ENCODE measurements at places on chromosomes 1 and 21.

DNA sequence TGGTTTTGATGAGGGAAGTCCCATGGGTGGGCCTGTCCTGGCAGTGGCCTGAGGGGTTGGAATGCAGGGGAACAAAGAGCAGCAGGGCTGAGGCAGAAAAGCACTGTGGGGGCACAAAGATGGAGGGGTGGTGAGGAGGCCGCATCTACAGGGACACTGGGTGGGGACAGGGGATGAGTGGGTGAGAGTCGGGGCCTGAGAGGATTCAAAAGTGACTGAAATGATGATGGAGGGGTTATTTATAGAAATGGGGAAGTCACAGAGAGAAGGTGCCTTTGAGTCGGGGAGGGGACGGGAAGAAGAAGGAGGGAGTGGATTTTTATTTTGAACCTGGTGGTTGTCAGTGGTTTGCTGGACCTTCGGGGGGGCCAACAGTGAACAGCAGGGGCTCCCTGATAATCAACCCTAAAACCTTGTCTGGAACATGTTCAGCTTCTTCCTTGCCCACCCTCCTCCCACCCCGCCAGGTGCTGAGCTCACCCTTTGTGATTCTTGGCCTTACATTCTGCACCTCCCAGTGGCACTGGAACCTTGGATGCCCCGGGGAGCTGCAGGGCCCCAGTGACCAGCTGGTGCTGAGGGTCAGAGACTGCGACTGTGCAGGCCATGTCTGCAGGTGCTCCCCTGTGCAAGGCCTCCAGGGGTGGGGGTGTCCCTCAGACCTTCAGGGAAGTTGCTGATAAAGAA lies 42.9 kb downstream of the IER5 start:
- ATAC-seq = no peak

- no peak for ATAC-seq
These were observed 8.8 kb downstream of the SNRPE start for GRCh38 chr1:203870245-203870644.

- ATAC-seq = no peak
These were observed 39.6 kb upstream of the KDM4A start for GRCh38 chr1:43610339-43610738.

DNA sequence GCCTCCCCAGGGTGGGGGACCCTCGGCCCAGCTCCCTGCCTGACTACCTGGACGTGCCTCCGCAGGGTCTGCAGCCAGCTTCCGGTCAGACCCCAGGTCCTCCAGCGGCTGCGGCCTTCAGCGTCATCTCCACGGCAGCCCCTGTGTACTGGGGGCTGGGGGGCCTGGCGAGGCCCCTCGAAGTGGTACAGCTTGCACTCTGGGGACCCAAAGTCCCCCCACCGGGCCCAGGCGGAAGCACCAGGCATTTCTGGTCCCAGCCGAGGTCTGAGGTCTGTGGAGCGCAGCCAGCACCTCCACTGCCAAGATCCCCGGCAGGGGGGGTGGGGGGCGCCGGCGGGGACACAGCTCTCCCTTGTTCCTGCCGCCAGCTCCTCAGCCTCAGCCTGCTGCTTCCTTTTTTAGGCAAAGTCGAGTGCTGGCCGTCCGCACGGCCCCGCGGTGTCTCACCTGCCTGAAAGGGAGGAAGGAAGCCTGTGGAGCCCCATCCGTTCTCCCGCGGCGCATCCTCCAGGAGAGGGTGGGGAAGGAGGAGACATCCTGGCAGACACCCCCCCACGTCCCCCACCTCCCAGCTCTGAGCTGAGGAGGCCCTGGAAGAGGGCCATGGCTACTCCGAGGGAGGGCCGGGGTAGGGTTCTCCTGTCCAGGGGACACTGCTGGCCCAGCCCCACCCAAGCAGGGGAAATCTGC lies 1.2 kb upstream of the VWA1 start:
- no peak for ATAC-seq

DNA sequence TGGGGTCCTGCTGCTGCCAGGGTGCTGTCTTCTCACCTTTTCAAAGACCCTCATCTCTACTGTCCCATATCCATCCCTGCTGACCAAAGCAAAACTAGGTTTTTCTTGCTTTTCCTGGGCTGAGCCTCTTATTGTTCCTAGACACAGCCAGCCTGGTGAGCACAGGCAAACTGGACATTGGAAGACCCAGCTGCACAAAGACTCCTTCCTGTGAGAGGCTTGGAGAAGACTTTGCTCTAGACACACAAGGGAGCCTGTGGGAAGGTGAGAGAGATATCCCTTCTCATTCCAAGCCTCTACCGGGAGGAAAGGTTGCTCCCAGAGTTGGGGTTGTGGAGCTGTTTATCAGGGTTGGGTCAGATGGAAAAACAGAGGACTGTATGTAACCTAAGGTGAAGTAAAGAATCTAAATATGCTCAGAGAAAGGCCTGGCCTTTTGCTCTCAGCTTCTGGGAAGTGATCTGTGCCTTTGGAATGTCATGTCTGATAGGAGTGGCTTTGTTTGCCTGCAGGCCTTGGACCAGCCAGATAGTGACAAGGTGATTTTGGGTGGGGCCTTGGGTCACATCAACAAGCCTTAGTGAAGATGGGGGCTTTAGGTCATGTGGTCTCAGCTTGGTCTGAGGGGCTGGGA lies 87.6 kb upstream of the RUNX1 start:
- no peak for ATAC-seq

DNA sequence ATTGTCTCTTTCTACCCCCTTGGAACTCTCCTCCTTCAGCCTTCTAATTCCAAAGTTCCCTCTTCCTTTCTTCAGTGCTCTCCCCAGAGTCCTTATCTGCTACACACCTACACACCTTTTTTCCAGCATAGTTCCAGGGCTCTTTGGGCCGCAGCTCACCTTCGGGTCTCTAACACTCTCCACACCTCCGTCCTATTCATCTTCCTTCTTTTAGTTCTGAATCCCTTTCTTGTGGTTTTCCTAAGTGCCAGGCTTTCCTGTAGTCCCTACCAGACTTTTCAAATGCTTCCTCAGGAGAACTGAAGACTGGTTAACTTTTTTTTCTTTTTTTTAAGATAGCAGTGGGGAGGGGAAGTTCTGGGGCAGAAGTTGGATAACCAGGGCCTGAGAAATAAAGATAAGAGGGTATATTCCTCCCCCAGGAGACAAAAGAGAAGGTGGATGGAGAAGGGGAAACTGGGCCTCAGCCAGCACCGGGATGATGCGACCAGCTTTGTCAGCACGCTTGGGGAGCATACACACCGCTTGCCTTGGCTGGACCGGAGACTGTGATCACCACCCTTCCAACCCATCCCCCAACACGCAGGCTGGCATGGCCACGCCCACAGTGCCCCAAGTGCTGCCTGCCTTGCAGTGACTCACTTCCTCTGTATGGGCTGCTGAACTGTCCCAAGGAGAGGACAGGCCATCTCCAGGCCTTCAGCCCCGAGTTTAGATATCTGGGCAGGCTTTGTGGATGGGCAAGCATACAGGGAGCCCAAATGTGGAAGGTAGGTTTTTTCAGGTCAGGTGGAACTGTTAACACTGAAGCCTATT lies 2.5 kb upstream of the CERS2 start:
- ATAC-seq = no peak

DNA sequence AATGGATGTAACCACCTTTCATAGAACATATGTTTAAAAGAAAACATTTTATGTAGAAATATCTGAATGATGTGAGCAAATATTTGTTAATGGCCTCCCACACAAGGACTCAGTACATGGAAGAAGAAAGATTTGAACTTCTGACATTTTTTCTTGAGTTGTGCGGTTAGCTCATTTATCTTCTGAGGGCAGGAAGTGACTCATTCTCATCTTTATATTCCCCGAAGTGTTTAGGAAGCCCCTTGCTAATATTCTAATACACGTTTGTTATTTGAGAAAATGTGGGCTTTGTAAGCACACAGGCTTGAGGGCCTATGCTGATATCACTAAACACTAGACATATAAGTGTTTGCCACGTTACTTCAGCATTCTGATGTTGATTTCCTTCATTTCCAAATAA lies 392.5 kb upstream of the PTBP2 start:
- no peak for ATAC-seq

DNA sequence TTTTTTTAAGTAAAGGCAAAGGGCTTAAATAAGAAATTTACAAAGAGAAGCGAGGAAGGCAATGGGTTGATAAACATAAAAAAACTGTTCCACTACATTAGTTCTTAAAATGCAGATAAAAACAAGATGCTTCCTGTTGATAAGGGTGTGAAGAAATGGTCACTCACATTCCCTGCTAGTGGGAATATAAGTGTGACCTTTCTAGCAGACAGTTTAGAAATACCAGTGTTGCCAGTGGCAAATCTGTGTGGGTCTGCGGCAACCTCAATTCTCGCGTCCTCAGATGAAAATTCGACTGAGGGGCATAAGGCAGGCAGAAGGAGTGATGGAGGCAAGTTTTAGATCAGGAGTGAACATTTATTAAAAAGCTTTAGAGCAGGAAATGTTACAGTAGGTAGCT lies 151.1 kb downstream of the NTNG1 start:
- no peak for ATAC-seq

- ATAC-seq = no peak
These were observed 340.9 kb downstream of the MATN1 start for GRCh38 chr1:30382496-30382895.

DNA sequence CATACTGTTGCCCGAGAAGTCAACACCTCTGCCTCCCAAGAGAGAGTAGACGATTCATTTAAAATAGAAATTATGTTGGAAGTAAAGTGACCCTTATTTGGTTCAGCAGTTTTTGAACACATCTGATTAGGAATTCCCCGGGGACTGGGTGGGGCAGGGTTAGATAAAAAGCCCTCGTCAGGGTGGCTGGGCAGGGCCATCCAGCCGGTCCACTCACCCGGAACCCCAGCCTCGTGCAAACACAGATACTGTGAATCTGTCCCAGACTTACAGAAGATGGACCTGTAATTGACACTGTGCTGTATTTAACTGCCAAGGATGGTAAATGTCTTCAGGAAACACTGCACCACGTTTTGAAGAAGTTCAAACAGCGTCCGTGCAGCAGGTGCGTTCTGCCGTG lies 63.7 kb downstream of the PRDM16 start:
- no peak for ATAC-seq

DNA sequence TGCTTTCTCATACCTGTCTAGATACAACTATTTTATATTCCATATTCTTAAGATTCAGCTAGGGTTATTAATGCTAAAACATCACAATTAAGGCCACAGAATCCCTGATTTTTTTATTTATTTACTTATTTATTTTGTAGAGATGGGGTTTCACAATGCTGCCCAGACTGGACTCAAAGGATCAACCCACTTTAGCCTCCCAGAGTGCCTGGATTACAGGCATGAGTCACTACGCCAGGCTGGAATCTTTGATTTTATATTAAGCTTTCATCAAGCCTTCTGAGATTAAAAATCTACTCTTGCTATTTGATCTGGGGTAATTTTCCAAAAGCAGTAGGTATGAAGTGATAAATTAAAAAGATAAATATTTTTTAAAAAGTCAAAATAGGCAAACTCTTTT lies 38.9 kb downstream of the MCOLN2 start:
- ATAC-seq = no peak

GRCh38 chr1:219568733-219569132 lies 44.2 kb downstream of the ZC3H11B start:
- no peak for ATAC-seq

- no peak for ATAC-seq
These were observed 15.7 kb upstream of the ATP13A2 start for GRCh38 chr1:17027403-17027802.

GRCh38 chr1:46197560-46197963 lies 672 bp downstream of the POMGNT1 start:
- peak; percentile 44 for ATAC-seq

DNA sequence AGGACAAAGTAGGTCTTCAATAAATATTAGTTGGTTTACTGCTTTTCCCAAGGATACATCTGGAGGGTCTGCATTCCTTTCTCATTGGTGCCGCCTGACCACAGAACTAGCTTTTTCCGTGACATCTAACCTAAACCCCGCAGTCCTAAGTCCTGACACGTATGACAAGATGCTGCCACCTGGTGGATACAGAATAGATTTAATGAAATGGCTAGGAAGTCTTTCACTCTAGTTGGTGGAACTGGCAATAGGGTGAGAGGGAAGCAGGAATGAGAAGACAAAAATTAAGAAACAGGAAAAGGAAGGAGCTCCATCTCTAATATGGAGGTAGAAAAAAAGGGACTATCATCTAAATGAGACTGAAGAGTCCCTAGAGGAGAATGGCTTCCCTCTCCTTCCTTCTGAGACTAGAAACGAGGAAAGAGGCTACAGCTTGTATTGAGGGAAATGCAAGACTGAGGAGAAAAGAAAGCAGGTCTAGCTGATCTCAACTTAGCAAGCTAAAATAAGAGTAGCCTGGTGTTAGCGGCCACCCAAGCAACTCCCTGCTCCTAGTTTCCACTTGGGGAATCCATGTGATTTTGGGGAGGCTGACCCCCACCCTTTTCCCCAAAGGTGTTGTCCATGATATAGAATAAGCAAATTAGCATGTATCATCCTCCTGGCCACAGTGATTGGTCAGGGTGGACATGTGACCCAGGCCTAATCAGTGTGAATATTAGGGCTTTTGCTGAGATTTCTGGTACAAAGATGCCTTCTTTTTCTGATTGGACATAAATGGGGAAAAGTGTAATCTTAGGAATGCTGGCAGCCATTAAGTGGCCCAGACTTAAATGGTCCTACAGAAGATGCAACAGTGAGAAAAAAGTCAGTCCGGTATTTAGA lies 5.9 kb downstream of the RFX5 start:
- peak; percentile 93 for ATAC-seq

- peak; percentile 23 for ATAC-seq
These were observed 4.3 kb downstream of the INTS7 start for GRCh38 chr1:212030936-212031528.

DNA sequence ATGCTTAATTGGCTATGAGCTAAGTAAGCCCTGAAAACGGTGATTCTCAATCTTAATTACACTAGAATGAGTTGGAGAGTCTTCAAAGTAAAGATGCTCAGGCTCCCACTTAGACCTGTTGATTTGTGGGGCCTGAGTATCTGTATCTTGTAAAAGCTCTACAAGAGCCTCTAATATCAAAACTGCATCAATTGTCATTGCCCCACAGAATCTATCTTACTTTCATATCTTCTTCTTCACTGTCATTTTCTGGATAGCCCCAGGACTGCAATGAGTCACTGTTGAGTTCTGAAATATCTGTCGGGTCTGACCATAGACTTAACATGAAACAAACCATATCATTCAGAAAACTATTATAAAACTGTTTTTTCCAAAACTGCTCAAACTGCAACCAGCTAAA lies 102.8 kb upstream of the SERTAD4 start:
- no peak for ATAC-seq

DNA sequence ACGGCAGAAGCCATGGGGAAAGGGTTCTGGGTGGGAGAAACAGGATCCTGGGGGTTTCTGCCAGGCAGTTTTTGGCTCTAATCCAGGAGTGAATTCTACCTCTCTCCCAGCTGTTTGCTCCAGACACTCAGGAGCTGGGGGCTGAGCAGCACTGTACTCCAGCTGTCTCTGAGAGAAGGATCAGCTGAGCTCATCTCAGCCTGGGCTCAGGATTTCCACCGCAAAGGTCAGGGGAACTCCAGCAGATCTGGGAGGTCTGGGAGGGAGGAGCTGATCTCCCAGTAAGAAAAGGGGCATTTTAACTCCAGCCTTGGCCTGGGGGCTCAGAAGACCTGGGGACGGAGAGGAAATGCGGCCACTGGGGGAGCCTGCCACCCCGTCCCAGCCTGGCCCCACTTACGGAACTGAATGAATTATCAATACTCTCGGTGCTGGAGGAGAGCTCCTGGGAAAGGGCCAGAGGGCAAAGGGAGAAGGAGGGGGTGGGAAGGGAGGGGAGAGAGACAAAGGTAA lies 17.3 kb downstream of the PI4KB start:
- no peak for ATAC-seq

GRCh38 chr1:231036416-231036815 lies 3.6 kb downstream of the FAM89A start:
- no peak for ATAC-seq

GRCh38 chr1:223153177-223154119 lies 10.4 kb upstream of the TLR5 start:
- no peak for ATAC-seq

GRCh38 chr1:47482786-47483185 lies 44.9 kb downstream of the FOXD2 start:
- ATAC-seq = no peak

Measured in motor neuron (in vitro differentiated cells).